Spleen (tissue), 13 donors: ENCODE measurements at places on chromosomes 5 and 9.

GRCh38 chr9:21081451-21081850 is 3.7 kb upstream of the IFNB1 start:
- H3K27me3 ChIP-seq: no peaks in the 10 kb centered on the region
- H3K27ac ChIP-seq: no peak overlapping the region
- no peak for DNase-seq
- no peaks in the 10 kb centered on the region for H3K4me1 ChIP-seq
- H3K36me3 ChIP-seq: no peaks in the 10 kb centered on the region

DNA sequence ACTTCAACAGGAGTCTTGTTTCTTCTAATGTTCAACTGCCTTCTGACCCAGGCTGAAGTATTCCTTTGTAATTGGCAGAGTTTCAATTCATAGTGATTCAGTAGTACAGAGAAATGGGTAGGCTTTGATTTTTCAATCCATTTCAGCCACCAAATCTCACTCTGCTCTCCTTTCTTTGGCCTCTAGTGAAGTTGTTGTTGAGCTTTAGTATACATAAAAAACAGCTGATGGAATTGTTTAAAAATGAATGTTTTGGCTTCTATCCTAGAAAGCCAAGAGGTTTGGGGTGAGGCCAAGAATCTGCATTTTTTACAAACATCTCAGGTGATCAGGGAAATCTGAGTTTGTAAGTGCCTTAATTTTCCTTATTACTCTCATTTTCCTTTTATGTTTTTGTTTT is 182.9 kb upstream of the MAP1B start:
- H3K27ac ChIP-seq: no peak overlapping the region
- no peaks in the 10 kb centered on the region for H3K36me3 ChIP-seq
- DNase-seq: no peak
- H3K4me3 ChIP-seq: no peak overlapping the region
- H3K4me1 ChIP-seq: no peaks in the 10 kb centered on the region

- no peak for DNase-seq
- H3K27ac ChIP-seq: no peak overlapping the region
- H3K4me1 ChIP-seq: no peaks in the 10 kb centered on the region
Observed at GRCh38 chr9:121399883-121400607, 30.0 kb upstream of the STOM start.

DNA sequence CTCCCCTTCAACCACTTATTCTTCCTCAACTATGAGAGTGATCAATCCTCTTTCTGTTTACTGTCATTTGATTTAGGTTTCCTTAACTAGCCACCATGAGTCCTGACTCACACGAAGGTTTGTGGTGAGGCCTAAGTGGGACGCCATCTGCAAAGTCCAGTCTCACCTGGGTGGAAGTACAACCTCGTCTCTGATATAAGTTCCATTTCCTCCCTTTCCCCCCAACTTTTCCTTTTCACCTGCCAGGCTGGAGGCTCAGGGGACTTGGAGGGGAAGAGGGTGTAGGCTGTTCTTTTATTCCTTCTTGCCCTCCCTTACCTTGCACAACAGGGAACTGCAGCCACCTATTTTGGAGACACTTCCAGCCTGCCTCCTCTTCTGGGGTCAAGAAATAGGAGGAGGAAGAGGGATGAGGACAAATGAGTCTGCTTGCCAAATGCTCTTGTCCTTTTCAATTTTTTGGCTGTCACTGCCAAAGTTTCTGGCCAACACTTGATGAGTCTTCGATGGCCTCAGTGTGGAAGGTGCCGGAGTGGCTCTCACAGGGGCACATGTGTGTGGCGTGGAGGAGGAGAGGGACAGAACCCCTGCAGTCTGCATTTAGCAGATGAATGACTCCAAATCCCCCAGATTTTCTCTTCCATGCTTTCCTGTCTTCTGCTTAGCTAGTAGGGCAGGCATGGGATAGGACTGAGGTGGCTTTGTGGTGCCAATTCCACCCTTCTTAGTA is 249.6 kb downstream of the NSG2 start:
- H3K4me1 ChIP-seq: no peaks in the 10 kb centered on the region
- H3K4me3 ChIP-seq: no peak overlapping the region
- no peaks in the 10 kb centered on the region for H3K27me3 ChIP-seq
- DNase-seq: no peak
- H3K36me3 ChIP-seq: no peaks in the 10 kb centered on the region

GRCh38 chr5:103424026-103424425 is 138.6 kb downstream of the NUDT12 start:
- no peaks in the 10 kb centered on the region for H3K4me1 ChIP-seq
- no peak overlapping the region for H3K27ac ChIP-seq
- H3K27me3 ChIP-seq: no peaks in the 10 kb centered on the region

DNA sequence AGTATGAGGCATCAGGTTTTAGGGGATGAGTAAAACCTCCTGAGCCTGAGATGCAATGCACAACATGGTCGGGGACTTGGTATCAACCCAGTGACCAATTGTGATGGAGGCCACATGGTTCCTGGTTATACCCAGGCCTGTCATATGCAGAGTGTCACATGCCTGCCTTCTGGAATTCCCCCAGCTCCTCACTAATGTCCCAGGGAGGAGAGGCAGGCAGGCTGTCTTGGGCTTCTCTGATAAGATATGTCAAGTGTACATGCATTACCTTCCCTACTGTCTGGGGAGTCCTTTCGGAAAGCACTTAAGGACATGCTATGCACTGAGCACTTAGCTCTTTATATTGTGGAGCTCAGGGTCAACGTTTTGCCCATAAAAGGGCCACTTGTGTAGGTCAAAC is 14.2 kb upstream of the PALM2AKAP2 start:
- H3K27ac ChIP-seq: no peak overlapping the region
- no peaks in the 10 kb centered on the region for H3K36me3 ChIP-seq
- H3K27me3 ChIP-seq: no peaks in the 10 kb centered on the region

DNA sequence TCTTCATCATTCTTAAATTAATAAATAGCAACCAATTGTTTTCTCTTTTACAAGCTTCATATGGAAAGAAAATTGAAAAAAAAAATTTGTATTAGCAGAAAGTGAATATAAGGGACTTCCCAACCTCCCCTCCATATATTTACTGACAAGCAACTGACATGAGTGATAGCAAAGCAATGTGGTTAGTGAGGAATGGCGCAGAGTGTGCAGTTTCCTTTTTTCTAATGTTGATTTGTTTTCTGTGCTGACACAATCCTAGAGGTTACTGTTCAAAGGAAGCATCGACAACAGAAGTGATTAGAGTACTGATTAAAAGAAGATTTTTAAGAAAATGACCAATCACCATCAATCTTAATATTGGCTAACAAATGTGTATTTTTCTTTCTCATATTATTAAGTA is 1.7 kb upstream of the PTGER4 start:
- DNase-seq: no peak
- H3K4me3 ChIP-seq: peak overlapping the region; percentile 63
- peak overlapping the region; percentile 97 for H3K27ac ChIP-seq
- peaks cover 7% of the 10 kb centered on the region for H3K27me3 ChIP-seq

GRCh38 chr9:75429531-75430475 is 341.5 kb downstream of the OSTF1 start:
- H3K4me3 ChIP-seq: no peak overlapping the region
- H3K27ac ChIP-seq: no peak overlapping the region
- no peaks in the 10 kb centered on the region for H3K4me1 ChIP-seq
- no peaks in the 10 kb centered on the region for H3K27me3 ChIP-seq

DNA sequence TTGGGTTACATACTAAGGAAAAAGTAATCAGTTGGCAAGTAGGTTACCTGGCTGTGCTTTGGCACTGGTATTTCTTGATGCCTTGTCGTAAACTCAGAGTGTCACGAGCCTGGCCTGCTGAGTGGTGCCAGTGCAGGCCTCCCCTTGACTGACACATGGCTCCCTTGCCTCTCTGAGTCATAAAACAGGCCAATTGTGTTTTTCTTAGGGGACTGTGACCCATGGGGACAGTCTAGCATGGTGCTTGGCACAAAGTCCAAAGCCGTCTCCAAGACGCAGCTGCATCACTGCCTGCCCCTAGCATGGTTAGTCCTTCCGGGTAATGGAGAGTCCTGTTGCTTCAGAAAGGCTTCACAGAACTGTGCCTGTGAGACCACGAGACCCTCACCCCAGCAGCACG is 132.5 kb downstream of the MVB12B start:
- H3K4me1 ChIP-seq: no peaks in the 10 kb centered on the region
- H3K36me3 ChIP-seq: peaks cover 35% of the 10 kb centered on the region
- H3K27ac ChIP-seq: no peak overlapping the region
- no peaks in the 10 kb centered on the region for H3K27me3 ChIP-seq

- H3K4me3 ChIP-seq: no peak overlapping the region
- H3K27me3 ChIP-seq: no peaks in the 10 kb centered on the region
- no peak for DNase-seq
Observed at GRCh38 chr5:166117072-166118066, 2174.1 kb upstream of the WWC1 start.

- no peak overlapping the region for H3K4me3 ChIP-seq
- no peaks in the 10 kb centered on the region for H3K27me3 ChIP-seq
- DNase-seq: no peak
- no peaks in the 10 kb centered on the region for H3K36me3 ChIP-seq
- H3K27ac ChIP-seq: no peak overlapping the region
- H3K4me1 ChIP-seq: no peaks in the 10 kb centered on the region
Observed at GRCh38 chr5:163894645-163895044, 389.2 kb downstream of the MAT2B start.

- no peaks in the 10 kb centered on the region for H3K27me3 ChIP-seq
- peaks cover 12% of the 10 kb centered on the region for H3K4me1 ChIP-seq
- DNase-seq: no peak
- peak overlapping the region; percentile 24 for H3K27ac ChIP-seq
- no peak overlapping the region for H3K4me3 ChIP-seq
Observed at GRCh38 chr5:40430101-40430710, 249.5 kb upstream of the PTGER4 start.

- H3K4me3 ChIP-seq: peak within 1 kb of the TSS; percentile 38
- no peaks in the 10 kb centered on the region for H3K36me3 ChIP-seq
- H3K27ac ChIP-seq: peak within 1 kb of the TSS; percentile 45
- peaks cover 3% of the 10 kb centered on the region for H3K4me1 ChIP-seq
- no peak for DNase-seq
- no peaks in the 10 kb centered on the region for H3K27me3 ChIP-seq
Observed at GRCh38 chr5:157180374-157181264, at the start of gene ITK. Gene ITK, plus strand, starts transcription at chr5:157180840. Its CDS starts 138 bp downstream, at chr5:157180978.

DNA sequence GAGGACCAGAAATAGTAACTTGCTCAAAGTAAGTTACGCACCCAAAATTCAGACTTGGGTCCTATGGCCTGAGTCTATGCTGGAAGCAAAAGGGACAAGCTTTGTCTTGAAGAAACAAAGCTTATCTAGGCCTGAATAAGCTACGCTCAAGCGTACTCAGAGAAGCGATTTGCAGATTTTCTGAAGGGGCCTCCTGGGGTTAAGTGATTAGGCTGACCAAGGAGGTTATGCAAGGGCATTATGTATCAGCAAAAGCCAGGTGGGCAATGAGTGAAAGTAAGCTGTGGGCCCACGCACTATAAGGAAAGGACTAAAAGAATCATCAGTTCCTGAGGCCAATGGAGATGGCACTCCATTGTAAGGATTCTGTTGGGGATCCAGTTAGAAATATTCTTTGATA is 122.1 kb downstream of the SNX18 start:
- H3K4me3 ChIP-seq: no peak overlapping the region
- no peak overlapping the region for H3K27ac ChIP-seq
- H3K27me3 ChIP-seq: no peaks in the 10 kb centered on the region
- no peak for DNase-seq
- peaks cover 48% of the 10 kb centered on the region for H3K4me1 ChIP-seq
- H3K36me3 ChIP-seq: no peaks in the 10 kb centered on the region

DNA sequence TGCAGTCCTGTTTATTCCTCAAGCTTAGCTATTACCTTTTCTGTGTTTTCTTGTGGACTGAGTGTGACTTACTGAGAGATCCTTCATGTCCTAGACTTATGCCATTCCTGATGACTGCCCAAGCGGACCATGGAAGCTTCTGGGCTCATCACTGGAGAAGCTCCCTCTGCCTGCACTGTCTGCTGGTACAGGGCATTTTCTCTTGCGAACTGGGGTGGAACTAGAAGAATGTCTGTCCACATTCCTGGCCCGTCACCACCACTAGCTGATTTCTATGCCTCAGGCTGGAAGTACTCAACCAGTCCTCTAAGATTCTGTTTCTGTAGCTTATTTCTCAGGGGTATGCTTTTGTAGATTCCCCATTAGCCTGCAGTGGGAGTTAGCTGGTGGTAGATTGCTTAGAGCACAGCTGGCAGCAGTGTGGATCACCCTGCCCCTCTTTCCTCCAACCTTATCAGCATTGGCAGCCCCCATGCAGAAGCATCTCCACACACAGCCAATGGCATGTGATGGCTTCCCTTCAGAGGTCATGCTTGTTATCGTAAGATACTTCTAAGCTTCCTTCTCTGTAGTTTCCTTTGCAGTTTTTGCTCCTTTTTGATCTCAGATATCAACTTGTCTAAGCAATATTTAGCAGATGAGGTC is 12.4 kb downstream of the SLC36A1 start:
- no peak overlapping the region for H3K4me3 ChIP-seq
- H3K27ac ChIP-seq: no peak overlapping the region
- H3K36me3 ChIP-seq: peaks cover 9% of the 10 kb centered on the region
- no peak for DNase-seq

DNA sequence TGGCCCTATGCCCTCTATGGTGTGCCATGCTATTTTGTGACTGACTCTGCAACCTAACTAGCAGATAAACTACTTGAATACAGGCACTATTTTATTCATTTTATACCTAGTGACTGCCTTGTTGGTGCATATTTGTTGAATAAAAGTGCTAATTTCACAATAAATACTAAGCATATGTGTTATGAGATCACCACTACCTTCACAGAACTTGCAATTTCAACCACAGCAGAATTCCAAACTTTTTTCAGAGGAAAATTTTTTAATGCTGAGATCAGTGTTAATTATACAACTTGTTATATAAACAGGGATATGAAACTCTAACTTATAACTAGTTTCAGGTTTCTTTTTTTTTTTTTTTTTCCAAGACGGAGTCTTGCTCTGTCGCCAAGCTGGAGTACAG is 94.8 kb downstream of the NR3C1 start:
- no peak overlapping the region for H3K27ac ChIP-seq
- H3K36me3 ChIP-seq: no peaks in the 10 kb centered on the region
- peaks cover 7% of the 10 kb centered on the region for H3K4me1 ChIP-seq

GRCh38 chr5:120697147-120697546 is 233.0 kb downstream of the PRR16 start:
- H3K36me3 ChIP-seq: no peaks in the 10 kb centered on the region
- DNase-seq: no peak
- H3K27ac ChIP-seq: no peak overlapping the region
- no peaks in the 10 kb centered on the region for H3K27me3 ChIP-seq

GRCh38 chr9:121230256-121230655 is 28.6 kb upstream of the RAB14 start:
- H3K27ac ChIP-seq: no peak overlapping the region
- DNase-seq: no peak
- no peak overlapping the region for H3K4me3 ChIP-seq
- H3K4me1 ChIP-seq: peaks cover 15% of the 10 kb centered on the region

GRCh38 chr5:54577528-54577927 is 60.0 kb downstream of the SNX18 start:
- peaks cover 51% of the 10 kb centered on the region for H3K4me1 ChIP-seq
- H3K27me3 ChIP-seq: no peaks in the 10 kb centered on the region
- no peaks in the 10 kb centered on the region for H3K36me3 ChIP-seq
- H3K27ac ChIP-seq: no peak overlapping the region

DNA sequence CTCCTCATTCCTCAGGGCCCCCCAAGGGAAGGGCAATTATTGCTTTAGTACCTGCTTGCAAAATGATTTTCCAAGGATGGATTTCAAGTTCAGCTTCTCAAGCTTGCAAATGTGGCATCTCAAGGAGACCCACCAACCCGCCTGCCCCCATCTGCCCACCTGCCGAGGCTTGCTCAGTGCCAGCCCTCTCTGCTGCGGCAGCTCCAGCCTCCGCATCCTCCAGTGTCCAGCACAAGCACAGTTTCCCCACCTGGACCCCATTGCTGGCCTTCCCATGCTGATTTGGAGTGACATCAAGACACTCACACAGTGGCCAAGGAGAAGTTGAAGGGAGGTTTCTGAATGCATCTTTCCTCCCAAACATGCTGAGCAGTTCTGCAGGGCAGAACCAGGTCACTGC is 31.2 kb downstream of the MED10 start:
- no peaks in the 10 kb centered on the region for H3K4me1 ChIP-seq
- H3K36me3 ChIP-seq: peaks cover 9% of the 10 kb centered on the region
- no peaks in the 10 kb centered on the region for H3K27me3 ChIP-seq
- no peak overlapping the region for H3K27ac ChIP-seq
- DNase-seq: no peak
